NCI-H1092 (cell line): ENCODE measurements at places on chromosomes 5 and 9.

- DNase-seq: no peak
Observed at GRCh38 chr9:2157277-2158110, 142.3 kb downstream of the SMARCA2 start.

- DNase-seq: no peak
Observed at GRCh38 chr9:124453586-124454191, 3.4 kb downstream of the ADGRD2 start.

DNA sequence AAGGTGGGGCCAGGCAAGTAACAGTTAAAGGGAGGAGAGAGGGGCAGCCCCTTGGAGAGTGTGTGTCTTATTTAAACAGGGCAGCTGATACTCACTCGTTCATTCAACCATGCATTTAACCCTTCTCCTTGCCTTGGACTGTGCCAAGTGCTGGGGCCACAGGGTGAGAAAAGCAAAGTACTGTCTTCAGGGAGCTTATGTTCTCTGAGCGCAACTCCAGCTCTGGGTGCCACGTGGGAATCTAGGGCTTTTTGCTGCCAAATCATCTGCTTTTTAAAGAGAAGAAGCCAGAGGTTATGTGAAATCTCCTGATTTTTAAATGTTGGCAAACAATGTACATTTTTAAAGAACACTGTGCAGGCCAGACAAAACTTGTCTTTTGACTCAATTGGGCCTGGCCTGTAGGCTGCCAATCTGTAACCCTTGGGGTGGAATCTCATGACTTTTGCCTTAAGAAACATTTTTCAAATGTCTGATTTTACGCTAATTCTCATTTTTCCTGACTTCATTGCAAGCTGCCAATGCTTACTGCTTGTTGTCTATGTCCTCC lies 157.8 kb downstream of the NTRK2 start:
- no peak for DNase-seq

- no peak for DNase-seq
Observed at GRCh38 chr5:66923922-66924321, 272.7 kb downstream of the CD180 start.

DNA sequence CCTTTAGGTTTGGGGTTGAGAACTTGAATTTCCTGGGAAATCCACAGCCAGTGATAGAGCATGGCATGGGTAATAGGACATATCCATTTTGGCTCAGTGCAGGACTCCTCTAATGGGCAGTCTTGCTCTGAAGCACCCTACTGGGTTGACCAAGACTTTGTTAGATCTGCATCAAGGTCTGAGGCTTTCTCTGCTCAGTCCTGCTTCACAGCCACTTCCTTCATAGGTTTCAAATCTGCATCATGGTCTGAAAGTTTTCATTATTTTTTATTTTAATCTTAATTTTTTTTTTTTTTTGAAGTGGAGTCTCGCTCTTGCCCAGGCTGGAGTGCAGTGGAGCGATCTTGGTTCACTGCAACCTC lies 36.5 kb downstream of the KIF2A start:
- no peak for DNase-seq

- DNase-seq: no peak
Observed at GRCh38 chr5:5929291-5930020, 448.9 kb downstream of the MED10 start.

DNA sequence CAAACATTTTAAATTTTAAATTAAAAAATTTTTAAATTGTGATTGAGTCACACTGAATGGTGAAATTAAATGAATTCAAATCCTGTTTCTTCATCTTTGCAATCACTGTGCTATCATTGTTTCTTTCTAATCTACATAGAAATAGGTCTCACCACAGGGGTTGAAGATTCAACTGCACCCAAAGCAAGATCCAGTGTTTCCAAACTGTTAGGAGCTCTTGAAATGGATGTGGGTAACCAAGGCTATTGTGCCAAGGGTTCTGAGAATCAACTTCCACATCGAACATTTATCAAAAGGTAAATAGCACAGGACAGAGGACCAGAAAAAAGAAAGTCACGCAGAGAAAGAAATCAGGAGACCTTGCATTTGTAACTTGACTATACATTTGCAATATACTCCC lies 172.6 kb upstream of the RASEF start:
- DNase-seq: no peak

- no peak for DNase-seq
Observed at GRCh38 chr9:5481322-5482040, 28.9 kb upstream of the PDCD1LG2 start.
